ENCODE measurements at places on chromosomes 4 and X.
A peak's percentile ranks its signal among the peaks of the same experiment; 100 is the strongest.

DNA sequence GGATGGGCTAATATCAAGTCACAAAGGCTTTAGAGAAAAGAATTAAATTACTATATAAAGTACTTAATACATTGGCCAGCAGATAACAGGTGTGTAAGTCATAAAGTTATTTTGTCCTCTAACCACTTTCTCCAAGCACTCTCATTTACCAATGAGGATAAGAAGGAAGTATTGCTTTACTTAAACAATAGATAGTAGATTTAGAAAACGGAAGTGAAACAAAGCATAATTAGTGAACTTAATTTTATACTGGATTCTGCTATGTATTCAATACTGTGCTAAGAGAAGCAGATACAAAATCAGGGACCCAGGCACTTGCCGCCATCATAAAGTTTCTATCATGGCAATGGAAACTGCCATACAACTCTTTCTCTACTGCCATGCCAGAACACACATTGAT, 24.0 kb downstream of the AFM start:
- no peak for DNase-seq

DNA sequence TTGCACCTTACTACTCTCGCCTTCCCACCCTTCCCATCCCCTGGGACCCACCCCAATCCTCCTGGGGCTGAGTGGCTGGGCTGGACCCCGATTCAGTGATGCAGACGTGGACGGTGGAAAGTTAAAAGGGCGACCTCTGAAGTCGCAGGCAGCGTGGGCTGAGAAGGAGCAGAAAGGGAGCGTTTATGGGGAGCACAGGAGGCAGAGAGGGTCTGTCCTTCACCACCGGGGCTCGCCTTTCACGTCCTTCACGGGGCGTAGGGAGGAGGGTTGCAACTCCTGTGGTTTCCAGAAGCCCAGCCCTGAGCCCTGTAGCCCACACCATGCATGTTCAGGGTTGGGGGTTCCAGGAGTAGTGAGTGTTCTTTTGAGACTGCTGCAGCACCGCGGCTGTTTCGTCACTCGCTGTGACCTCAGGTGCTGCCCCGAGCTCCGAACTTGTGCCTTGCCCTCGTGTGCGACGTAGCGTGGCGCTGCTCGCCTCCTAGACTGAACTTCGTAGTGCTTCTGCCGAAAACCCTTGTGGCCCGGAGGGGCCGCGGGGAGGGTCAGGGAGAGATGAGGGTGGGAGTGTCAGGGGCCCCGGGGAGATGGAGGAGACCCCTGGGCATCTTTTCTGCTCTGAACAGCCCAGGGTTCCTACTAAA, 1.6 kb downstream of the NHS start:
- DNase-seq, result no peak

DNA sequence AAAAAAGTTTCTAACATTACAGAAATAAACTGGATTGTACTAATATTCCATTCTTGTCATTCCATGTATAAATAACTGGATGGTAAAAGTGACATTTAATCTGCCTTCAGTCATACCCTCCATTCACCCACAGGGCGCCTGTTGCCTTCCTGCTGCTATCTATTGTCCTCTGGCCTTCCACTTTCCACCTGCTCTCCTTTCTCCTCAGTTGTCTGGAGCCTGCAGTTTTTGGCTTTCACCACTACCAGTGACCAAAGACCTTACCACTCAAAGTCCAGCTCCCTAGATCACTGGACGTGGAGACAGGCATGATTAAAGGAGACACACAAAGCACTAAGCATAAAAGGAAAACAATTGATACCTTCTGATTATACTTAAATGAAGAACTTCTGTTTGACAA, 46.2 kb upstream of the NHS start:
- DNase-seq, result no peak

GRCh38 chr4:175970724-175971123, 94.9 kb upstream of the WDR17 start:
- DNase-seq, result no peak

DNA sequence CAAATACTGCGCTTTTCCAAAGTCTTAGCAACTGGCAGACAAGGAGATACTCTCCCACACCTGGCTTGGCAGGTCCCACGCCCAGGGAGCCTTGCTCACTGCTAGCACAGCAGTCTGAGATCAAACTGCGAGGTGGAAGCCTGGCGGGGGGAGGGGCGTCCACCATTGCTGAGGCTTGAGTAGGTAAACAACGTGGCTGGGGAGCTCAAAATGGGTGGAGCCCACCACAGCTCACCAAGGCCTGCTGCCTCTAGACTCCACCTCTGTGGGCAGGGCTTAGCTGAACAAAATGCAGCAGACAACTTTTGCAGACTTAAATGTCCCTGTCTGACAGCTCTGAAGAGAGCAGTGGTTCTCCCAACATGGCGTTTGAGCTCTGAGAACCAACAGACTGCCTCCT, 23.0 kb upstream of the NFKB1 start:
- DNase-seq, result no peak

- DNase-seq, result no peak
These were observed 1765.8 kb downstream of the PCDH7 start for GRCh38 chr4:32485956-32486355.

GRCh38 chr4:156378033-156378665, 424.5 kb upstream of the CTSO start:
- peak; percentile 74 for DNase-seq

- peak; percentile 78 for DNase-seq
These were observed 163.9 kb upstream of the SLC7A11 start for GRCh38 chr4:138405934-138406567.

- DNase-seq, result no peak
These were observed 11.0 kb downstream of the FAT1 start for GRCh38 chr4:186712690-186713089.

DNA sequence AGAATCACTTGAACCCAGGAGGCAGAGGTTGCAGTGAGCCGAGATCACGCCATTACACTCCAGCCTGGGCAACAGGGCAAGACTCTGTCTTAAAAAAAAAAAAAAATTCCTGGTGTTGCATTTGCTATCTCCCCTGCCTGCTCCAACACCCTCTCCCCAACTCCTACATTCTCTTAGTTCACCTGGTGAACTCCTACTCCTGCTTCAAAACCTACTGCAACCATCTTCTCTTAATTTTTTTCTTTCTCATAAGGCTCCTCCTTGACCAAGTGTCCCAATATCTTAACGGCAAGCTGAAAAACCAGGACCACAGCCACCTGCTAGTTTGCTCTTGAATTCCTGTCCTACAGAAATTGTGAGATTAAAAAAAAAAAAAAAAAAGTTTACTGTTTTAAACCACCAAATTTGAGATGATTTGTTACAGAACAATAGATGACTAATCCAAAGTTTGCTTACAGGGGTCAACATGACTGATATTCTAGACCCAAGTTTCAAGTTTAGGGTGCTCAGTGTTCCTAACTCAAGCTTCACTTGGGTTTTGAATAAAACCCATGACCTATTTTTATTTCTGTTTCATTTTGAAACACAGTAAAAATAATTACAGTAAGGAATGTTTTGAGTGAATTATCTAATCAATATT, 13.1 kb upstream of the ANXA5 start:
- DNase-seq, result no peak

GRCh38 chrX:40418813-40419195, 162.0 kb upstream of the ATP6AP2 start:
- no peak for DNase-seq

- no peak for DNase-seq
These were observed 50.0 kb downstream of the GRK4 start for GRCh38 chr4:3013323-3013722.

DNA sequence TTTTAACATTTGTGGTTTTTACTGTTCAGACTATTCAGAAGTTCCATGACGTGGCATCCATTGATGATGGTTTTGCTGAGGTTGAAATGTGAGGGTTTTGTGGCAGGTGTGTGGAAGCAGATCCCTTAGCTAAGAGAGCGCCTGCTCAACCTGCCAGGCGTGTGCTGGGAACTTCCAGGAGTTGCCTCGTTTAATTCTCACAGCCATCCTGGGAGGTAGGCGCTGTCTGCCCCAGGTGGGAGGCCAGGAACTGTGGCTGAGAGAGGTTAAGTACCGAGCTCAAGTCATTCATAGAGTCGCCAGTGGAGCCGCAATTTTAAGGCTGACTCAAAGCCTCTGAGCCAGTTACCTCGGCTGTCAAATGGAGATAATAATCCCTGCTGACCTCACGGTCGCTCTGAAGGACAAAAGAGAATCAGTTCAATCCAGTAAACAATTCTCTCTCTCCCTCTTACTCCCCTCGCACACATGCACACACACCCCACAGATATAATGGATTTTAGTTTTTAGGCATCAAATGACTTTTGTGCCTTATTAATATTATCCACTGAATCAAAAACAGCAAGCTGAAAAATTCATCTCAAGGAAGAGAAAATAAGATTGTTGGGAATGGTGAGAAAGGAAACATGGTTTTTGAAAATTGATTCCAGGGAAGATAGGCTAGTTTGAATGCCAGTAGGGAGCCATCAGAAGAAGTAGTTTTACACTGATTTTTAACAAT, 171.3 kb downstream of the PTTG2 start:
- DNase-seq, result no peak

DNA sequence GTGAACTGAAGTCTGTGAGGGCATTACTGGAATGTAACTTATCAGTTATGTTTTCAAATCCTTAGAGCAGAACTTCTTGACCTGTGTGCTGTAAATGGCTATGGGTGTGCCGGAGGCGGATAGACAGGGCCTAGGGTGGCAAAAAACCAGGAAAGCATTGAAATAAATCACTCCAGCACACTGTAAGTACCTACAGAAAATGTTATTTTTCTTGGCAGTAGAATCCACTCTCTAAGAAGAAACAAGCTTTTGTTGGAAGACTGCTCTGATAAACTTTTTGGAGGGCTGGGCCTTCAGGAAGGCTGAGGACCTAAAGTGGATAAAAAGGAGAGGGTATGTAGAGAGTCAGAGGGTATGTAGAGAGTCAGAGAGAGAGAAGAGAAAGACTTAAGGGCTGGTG, 14.9 kb downstream of the CPE start:
- no peak for DNase-seq

DNA sequence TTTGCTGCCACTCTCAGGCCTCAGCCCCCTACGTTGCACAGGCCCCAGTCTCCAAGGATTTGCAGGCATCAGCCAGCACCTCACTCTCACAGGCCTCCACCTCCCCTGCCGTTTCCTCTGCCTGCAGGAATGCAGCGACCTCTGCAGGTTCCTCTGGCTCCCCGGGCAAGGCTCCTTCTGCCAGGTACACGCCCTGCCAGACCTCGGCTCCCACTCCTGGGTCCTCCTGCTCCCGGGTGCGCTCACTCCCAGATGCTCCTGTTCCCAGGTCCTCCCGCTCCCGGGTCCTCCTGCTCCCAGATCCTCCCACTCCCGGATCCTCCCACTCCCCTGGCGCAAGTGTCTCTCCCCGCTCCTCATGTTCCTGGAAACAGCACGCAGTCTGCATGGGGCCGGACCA, 144.4 kb upstream of the RADX start:
- no peak for DNase-seq

DNA sequence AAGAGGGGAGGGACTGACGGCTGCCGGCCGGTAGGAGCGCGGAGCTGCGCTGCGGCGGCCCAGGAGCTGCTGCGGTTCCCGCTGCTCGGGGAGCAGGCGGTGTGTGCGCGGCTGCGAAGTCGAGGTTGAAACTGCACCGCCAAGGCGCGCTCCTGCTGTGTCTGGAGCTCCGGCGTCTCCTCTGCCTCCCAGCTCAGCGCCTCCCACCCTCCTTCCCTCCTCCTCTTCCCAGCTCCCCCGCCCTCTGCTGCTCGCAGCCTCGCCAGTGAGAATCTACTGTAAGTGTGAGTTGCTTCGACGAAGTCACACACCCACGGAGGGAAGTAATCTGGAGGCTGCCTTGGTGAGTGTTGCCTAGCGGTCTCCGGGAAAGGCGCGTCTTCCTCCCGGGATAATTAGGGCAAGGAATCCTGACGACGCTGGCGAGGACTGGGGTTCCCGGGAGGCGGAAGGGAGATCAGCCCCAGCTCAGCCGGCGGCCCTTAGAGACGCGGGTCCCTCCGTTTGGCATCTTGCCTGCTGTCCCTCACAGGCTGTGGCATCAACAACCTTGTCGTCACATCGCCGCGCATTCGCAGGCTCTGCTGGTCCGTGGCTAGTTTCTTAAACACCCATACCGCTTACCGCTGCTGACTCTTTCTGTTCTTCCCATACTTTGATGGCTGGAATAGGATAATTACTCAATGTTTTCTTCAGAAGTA, at the start of gene EPHA5:
EPHA5 (minus strand) TSS at position 159 of the 701 bp plus-strand sequence. CDS start 747 bp downstream, outside the sequence.
- peak; percentile 20 for DNase-seq

DNA sequence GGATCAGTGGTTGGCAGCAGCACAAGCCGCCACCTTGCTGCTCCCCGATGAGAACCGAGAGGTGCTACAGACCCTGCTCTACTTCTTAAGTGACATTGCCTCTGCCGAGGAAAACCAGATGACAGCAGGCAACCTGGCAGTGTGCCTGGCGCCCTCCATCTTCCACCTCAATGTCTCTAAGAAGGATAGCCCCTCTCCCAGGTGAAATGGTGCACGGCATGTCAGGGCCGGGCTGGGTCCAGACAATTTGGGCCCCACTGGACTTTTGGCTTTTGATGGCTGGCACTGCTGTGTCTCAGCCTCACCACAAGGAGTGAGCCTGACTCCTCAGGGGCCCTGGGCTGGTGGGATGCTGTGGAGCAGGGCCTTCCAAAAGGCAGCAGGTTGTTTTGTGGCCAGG, 74.1 kb downstream of the STARD8 start:
- no peak for DNase-seq

GRCh38 chr4:4666693-4667621, 125.1 kb upstream of the STX18 start:
- no peak for DNase-seq

GRCh38 chr4:90537491-90537890, 410.3 kb downstream of the CCSER1 start:
- no peak for DNase-seq

DNA sequence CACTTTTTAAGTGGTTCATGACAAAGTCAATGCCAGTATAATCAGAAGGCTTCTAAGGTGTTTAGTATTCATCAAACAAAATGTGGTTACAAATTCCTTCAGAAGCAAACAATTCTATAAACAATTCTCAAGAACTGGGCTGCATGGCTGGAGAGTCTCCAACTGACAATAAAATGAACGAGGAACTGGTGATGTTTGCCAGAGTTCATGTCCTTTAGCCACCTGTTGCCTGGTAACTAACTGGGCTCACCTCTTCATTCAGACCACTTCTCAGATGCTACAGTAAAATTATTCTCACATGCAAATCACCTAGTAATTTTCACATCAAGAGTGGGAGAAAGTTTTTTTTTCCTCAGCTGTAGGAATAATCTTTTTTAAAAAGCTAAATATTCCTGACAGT, 53.3 kb downstream of the CAMK2D start:
- no peak for DNase-seq

GRCh38 chr4:148239494-148239985, 202.7 kb downstream of the NR3C2 start:
- no peak for DNase-seq
